WERI-Rb-1 (cell line): ENCODE measurements at places on chromosomes 12 and 14.

DNA sequence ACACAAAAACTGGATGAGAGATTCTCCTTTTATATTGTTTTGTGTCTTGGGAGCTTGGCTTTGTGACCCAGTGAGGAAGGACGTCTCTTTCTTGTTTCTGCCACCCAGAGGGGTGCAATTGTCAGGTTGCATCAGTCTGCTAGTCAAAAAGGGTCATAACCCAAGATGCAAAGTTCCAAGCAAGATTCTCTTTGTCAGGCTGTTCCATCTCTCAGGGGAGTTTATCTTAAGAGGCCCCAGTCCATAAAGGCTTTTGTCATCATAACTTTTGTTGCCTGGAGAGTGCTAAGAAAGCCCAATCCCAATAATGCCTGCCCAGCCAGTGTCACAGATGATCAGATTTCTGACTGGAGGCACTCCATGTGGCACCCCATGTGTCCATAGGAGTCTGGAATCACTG is 444.9 kb downstream of the TRHDE start:
- DNase-seq, result no peak

- peak; percentile 53 for DNase-seq
Measured at GRCh38 chr14:24243336-24243836, 963 bp upstream of the TINF2 start.

DNA sequence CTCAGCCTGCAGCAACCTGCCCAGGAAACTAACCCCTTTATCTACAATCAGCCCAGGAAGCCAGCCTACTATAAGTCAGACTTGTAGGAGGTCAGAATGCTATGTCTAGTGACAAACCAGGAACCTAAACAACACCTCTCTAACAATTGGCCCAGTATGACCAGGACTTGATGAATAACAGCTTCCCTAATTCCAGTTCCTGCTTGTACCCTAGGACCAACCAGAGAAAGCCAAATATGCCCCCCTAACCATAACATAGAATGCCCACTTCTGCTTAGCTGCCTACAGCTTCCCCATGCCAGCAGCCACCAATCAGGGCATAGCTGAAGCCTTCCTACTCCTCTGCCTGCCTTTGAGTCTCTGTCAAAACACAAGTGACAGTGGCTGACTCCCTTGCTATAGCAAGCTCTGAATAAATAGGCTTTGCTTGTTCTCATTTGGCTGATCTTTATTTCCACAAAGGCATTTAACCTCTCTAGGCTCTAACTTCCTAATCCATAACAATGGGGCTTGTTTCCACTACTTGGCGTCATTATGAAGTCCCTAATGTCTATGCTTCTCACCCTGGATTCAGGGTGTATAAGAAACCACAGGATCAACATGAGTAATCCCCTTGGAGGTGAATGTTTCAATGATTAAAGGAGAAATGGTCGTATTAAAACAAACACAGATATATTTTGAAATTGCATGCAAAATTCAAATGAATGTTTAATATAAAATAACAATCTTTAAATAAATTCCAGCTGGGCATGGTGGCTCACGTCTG is 220.2 kb downstream of the ANO6 start:
- DNase-seq, result no peak

DNA sequence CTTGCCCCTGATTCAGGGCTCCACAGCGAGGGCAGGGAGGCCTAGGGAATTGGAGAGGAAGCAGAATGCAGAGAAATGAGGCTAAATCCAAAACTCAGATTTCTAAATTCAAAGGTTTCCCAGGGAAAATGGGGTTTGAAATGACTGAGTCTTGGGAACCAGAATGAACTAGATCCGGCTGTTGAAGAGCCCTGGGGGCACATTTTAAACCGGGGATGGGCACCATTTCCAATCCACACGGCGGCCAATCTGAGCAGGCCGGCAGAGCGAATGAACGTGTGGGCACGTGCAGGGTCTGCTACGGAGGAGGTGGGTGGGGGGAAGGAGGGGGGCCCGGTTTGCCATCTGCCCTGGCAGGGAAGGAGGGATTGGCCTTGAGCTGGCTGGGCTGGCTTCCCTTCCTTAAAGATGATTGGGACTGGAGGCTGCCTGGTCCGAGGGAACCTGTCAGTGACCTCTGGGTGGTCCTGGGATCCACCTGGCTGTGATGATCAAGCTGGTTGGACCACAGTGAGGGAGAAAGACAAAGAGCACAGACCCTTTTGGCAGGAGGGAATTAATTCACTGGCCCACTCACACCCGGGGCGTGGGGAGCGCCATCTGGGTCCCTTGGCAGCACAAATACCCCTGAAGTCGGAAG is 161.0 kb downstream of the RBM19 start:
- DNase-seq, result no peak

DNA sequence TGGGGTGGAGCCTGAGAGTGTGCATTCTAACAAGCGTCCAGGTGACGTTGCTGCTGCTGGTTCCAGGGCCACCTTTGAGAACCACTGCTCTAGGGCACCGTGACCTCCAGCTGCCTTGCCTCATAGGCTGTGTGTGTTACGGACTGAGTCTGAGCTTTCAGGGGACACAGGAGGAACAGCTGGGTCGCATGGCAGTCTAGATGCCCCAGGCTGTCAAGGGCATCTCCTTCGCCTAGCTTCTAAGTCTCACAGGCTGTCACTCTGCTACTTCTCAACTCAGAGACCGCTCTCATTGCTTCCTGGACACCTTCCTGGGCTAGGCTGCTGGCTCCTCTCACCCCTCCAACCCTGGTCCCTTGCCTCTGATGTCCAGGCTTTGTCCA is 965 bp downstream of the KRT73 start:
- no peak for DNase-seq

GRCh38 chr12:12560587-12561370 is 1.9 kb downstream of the DUSP16 start:
- peak; percentile 16 for DNase-seq

GRCh38 chr14:68683326-68683725 is 109.5 kb downstream of the ZFP36L1 start:
- DNase-seq, result no peak

DNA sequence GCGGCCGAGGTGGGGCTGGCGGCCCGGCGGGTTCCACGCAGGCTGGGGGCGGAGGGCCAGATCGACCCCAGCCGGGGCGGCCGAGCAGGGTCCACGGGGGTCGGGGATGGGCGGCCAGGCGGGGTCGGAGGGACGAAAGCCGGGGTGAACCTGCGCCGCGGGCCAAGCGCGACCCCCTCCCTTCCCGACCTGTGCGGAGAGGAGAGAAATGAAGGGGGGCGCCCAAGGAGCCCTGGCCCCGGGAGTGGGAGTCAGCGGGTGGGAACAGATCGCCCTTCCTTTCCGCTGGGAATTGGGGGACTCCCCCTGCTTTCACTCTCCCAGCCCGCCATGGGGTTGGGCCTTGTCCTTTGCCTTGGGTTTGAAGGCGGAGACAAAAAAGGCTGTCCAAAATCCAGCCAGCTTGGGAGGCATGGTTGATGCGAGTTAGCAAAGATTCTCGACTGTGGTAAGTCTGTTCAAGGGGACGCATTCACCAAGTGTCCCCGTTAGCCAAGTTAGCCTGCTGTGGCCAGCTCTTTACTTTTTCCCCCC is 559 bp upstream of the CKAP4 start:
- peak; percentile 25 for DNase-seq

GRCh38 chr12:80316222-80316621 is 127.8 kb upstream of the PTPRQ start:
- no peak for DNase-seq

DNA sequence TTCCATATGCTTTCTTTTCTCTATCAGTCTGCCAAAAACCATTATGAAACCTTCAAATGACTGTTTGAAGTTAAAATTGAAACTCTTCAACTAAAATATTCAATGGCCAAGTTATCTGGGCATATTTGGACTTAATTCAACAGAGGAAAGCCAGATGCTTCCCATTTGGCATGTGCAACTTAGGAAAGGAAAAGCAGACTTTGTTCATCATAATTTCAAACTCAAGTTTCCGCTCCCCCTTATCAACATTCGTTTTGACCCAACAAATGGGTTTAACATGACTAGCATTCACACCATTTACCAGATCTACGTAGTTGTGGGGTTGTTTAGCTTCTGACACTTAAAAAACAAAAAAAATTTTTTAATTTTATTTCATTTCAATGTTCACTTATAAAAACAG is 75.7 kb downstream of the PLEKHG7 start:
- no peak for DNase-seq

DNA sequence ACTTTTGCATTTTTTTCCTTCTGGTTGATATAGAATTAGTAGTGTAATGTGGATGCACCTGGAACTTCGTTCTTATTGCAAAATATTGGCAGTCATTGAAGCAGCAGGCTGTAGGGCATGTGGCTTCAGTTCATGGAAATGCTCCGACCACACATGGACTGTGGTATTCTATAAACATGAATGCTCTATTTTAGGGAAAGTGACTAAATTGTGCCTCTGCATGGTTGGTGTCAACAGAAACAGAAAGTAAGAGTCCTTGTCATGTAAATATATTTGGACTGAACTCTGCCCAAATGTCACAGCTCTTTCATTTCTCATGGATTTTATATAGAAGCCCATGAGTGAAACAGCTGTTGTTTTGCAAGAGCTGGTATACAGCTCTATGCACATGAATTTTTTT is 917.0 kb downstream of the LRFN5 start:
- DNase-seq, result no peak

DNA sequence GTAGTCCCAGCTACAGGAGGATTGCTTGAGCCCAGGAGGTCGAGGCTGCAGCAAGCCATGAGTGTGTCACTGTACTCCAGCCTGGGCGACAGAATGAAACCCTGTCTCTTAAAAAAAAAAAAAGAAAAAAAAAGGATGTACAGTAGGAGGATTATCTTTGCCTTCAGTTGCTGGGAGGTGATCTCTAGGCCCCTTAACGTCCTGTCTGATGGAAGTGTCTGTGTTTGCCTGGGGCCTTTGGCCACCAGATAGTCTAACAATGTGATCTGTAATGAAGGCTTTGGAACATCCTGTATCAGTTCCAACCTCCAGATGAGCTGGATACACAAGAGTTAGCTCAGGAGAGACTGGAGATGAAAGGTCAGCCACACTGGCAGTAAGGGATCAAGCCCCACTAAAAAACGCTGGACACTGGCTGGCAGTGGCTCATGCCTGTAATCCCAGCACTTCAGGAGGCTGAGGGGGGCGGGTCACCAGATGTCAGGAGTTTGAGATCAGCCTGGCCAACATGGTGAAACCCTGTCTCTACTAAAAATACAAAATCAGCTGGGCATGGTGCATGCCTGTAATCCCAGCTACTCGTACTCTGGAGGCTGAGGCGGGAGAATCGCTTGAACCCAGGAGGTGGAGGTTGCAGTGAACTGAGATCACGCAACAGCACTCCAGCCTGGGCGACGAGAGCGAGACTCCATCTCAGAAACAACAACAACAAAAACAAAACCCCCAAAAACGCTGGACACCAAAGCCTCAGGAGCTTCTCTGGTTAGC is 19.0 kb upstream of the HNF1A start:
- DNase-seq, result peak; percentile 73

DNA sequence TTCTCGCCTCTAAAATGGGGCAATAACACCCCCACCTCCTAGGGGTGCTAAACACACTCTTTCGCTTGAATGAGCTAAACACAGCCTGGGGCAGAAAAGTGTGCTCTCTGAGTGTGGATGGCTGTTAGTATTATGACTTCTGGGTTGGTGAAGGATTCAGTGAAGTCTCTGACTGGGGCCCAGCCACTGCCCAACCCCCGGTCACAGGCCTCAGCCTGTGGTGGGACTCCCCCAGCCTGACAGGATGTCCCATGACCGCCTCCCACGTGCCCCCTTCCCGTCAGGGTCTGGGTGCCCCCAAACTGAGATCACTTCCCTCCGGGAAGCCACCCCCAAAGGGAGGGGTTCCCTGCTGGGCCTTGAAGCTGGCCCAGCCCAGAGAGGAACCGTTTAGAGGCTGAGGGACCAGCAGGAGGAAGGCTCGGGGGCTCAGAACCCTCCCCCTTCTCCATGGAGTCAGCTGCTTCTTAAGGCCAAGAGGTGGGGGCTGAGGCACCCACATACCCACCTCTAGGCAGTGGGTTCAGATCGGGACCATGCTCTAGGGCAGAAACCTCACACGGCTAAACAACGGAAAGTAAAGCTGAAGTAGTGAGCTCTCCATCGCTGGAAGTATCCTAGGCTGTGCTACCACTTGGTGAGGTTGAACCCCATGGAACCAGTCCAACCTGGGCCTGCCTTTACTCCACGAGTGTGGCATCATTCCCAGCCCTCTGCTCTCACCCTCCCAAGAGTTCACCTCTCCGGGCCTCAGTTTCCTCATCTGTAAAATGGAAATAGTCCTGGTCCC is 13.8 kb downstream of the DTX1 start:
- no peak for DNase-seq

DNA sequence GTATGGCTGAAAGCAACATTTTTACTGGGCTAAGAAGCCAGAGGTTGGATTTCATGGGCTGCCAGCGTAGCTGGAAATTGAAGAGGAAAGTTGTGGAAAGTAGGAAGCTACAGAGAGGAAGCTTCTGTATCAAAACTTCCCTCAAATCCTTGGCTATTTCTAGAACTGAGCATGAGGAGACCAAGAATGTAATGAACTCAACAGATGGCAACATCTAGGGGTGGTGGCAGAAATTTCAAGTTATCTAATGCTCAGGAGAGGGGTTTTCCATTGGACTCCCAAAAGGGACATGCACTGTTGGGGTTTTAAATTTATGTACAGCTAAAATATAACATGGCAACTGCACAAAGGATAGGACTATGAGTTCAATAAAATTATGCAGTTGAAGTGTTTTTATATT is 151.3 kb downstream of the DHRS2 start:
- DNase-seq, result no peak

DNA sequence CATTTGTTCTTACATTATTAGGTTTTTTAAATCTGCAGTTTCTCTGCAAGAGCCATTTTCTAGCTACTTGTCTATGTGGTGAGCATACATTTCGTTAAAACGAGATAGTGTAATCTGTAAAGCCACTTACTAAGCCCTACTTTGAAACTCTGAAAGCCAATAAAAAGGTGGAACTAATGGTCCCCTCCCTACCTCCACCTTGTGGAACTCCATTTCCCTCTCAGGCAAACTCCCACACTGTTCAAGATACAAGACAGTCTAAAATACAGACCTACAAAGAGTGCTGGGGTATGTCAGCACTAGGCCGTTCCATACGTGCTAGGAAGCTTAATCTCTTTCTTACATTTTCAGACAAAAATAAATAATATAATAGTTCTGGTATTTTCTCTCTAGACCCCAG is 74.1 kb downstream of the DUSP6 start:
- DNase-seq, result no peak

DNA sequence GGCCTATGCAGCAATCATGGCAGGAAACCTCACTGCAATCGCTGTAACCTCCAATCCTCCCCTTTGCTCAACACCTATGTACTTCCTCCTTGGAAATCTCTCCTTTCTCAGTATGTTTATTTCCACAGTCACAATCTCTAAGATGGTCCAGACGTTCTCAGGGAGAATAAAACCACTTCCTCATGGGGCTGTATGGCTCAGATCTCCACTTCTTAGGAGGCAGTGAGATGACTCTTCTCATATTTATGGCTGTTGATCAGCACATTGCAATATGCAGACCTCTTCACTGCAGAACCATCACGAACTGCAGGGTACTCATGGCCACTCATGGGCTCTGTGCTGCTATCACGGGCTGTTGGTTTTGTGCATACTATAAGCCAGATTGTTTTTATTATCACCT is 17.1 kb upstream of the OR4K17 start:
- no peak for DNase-seq

GRCh38 chr12:66199831-66200509 is 11.0 kb downstream of the IRAK3 start:
- no peak for DNase-seq

- DNase-seq, result no peak
Measured at GRCh38 chr12:65868133-65868705, 43.9 kb downstream of the HMGA2 start.
